ENCODE measurements at places on chromosomes 7 and 10. TPM values are rescaled to one million over a fixed set of nuclear protein-coding genes. Genes with fewer than 3 reads are reported as not detected.

SFTPA1 gene
- not detected for total RNA-seq

TMEM72 gene
- total RNA-seq = not detected

MMP21 gene
- not detected for total RNA-seq

METTL2B gene
- total RNA-seq = 35.9 TPM

ANXA8L1 gene
- total RNA-seq = not detected

ATOH7 gene
- not detected for total RNA-seq

SPDYE8 gene
- total RNA-seq = not detected

OPN1SW gene
- total RNA-seq = not detected

POLL gene
- total RNA-seq = 38.0 TPM

ADAP1 gene
- total RNA-seq = 11.1 TPM

CHCHD3 gene
- 75.5 TPM for total RNA-seq

OPN4 gene
- total RNA-seq = not detected

HTR7 gene
- total RNA-seq = 0.09 TPM

SMC3 gene
- total RNA-seq = 85.6 TPM

DOCK1 gene
- 0.53 TPM for total RNA-seq

All from activated T-cell treated with anti-CD3 and anti-CD28 coated beads, Interleukin-2, amount 50 U/mL, for 72 hours (primary cell).